ENCODE measurements at places on chromosomes 12 and 14. TPM values are rescaled to one million over a fixed set of nuclear protein-coding genes. Genes with fewer than 3 reads are reported as not detected.

GRCh38 chr12:15688202-15688736 is 100.9 kb downstream of the EPS8 start:
- DNase-seq, result no peak

GRCh38 chr14:56789955-56790354 is 20.3 kb downstream of the OTX2 start:
- DNase-seq, result no peak

GRCh38 chr12:29782871-29783772 is 620 bp downstream of the TMTC1 start:
- no peak for DNase-seq

IAPP gene
- not detected for polyA plus RNA-seq

P2RX2 gene
- polyA plus RNA-seq, result not detected

- DNase-seq, result no peak
Observed at GRCh38 chr12:109808876-109809646, 24.1 kb downstream of the TRPV4 start.

- DNase-seq, result no peak
Observed at GRCh38 chr12:52370926-52371608, 3.8 kb upstream of the KRT85 start.

GRCh38 chr14:105487449-105487985 is 831 bp downstream of the CRIP1 start:
- peak; percentile 84 for DNase-seq

DNA sequence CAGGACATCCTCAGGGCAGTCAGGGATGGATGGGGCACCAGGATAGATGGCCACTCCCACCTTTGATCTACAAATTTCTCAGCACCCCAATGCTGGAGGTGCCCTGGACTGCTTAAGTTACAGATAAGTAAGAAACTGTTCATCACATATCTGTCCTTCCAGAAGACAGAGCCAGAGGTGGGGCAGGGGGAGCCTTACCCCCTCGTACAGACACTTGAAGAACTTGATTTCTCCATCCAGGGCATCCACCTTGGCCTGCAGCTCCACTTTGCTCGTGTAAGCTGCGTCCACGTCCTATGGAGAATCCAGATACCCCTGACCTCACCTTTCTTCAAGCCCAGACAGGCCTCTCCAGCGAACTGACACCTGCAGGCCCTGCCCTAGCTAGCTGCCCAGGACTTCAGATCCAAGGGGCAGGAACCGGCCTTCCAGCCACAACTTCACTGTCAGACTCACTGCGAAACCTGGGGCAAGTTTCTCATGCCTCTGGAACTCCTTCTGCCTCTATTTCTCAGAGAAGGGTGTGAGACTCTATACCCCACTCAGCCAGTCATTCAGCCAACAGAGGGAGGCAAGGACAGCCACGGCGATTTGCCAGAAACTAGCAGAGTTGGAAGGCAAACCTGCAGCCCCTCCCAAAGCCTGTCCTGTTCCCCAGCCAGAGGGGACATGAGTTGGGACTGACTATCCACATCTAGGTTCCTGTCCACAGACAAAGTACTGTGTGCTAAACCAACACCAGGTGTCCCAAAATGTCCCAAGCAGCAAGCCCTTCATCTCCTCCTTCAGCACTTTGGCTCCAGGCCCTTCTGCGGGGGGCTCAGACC is 3.8 kb downstream of the KRT73 start:
- no peak for DNase-seq

GRCh38 chr12:93676408-93677194 is 574 bp upstream of the CRADD start:
- no peak for DNase-seq

DNA sequence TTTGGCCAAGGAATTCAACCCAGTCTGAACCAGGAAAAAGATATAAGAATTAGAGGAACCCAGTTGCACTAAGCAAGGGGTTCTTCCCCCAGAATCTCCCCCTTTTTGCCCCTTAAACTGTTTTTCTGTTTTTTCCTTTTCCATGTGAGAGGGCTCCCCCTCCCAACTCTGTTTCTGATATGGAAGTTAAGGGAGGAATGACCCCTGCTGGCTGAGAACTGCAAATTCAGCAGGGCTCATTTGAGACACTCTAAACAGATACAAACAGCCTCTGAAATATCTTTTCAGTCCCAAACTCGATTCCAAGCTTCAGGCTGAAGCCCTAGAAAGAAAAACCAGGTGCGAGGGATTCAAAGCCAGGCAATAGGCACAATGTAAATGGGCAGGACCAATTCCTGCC is 132.7 kb downstream of the SLC41A2 start:
- no peak for DNase-seq

- DNase-seq, result peak; percentile 72
Observed at GRCh38 chr12:43835656-43836474, at the start of gene TMEM117. Gene TMEM117 (plus strand): TSS chr12:43836081.

Measured in naive B cell (primary cell).